ENCODE measurements at places on chromosomes 4 and X. TPM values are rescaled to one million over a fixed set of nuclear protein-coding genes. Genes with fewer than 3 reads are reported as not detected.

DNA sequence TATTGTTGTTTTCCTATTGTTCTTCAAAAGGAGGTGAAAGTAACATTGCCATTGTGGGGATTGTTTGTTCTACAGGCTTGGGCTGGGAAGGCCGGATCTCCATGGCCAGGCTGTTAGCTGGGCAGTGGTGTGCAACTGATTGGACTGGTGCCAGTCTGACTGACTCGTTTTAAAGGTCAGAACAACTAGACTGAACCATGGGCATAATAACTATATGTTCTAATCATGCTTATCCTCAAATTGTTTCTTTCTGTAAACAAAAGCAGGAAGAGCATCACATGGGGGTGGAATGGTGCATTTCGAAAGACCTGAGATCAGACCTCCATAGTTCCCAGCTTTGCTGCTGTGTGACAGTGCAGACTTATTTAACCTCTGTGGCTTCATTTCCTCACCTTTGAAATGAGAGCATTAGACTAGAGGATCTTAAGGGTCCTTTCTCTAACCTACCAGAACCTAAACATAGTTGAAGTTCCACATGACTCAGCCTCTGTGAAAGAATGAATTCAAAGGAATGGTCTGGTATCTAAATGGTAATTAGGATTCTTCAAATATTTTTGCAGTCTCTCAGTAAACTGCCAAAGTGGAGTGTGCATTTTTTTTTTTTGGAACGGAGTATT is 66.7 kb upstream of the PGRMC2 start:
- DNase-seq: no peak

GRCh38 chr4:15443371-15444160 is 15.7 kb downstream of the C1QTNF7 start:
- DNase-seq: no peak

DNA sequence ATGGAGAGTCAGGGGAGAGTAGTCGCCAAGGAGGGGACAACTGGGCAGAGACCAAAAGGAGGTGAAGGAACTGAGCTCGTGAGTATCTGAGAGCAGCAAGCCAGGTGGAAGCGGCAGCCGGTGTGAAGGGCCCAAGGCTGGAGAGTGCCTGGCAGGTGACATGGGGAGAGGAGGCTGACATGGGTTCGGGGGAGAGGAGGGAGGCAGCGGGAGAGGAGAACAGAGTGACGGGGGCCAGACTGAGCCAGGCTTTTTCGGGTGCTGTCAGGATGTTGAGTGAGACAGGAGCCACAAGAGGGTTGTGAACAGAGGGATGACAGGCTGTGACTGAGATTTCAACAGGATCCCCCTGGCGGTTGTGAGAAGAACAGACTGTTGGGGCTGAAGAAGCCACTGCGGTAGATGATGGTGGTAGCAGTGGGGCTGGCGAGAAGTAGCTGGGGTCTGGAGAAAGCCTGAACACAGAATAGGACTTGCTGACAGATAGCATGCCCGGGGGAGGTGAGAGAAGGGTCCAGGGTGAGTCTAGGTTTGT is 5.7 kb downstream of the ELK1 start:
- no peak for DNase-seq

DNA sequence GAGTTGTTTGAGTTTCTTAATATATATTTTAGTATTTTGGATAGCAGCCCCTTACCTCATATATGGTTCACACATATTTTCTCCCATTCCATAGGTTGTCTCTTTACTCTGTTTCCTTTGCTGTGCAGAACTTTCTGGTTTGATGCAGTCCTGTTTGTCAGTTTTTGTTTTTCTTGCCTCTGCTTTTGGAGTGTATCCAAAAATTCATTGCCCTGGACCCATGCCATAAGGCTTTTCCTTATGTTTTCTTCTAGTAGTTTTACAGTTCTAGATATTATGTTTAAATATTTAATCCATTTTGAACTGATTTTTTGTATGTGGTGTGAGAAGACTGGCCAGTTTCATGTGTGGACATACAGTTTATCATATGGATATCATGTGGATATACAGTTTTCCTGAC is 58.5 kb upstream of the NUDT6 start:
- DNase-seq: no peak

DNA sequence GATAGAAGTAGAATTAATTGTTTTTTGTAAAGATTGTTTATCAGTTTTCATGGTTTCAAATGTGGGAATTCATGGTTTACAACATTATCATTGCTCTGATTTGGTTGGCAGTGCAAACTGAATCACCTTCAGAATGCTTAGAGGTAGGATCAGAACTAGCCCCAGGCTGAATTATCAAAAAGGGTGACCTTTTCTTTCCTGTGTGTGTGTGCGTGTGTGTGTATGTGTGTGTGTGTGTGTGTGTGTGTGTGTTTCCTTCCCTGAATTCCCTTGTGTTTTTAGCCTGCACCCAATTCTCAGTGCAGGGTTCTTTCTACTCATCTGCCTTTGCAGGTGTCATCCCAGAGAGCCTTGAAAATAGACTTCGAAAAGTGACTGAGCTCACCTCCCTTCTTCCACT is 125.0 kb downstream of the BMPR1B start:
- no peak for DNase-seq

DNA sequence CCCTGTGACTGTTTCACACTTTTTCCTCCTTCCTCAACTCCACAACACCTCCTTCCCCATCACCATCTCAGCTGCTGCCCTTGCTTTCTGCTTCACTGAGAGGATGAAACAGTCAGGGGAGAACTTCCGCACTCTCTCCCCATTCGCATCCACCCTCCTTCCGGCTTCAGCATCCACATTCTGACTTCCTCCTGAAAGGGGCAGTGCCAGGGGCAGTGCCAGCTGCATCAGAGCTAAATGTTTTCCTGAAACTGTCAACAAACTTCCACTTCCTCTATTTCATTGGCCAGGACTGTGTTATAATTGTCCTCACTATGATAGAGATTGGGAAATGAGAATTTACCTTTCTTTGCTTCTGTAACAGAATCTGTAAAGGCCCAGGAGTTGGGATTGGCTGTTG is 18.2 kb upstream of the RASL11B start:
- DNase-seq: peak; percentile 38

- DNase-seq: no peak
Observed at GRCh38 chr4:145045180-145045579, 52.8 kb downstream of the ANAPC10 start.

DNA sequence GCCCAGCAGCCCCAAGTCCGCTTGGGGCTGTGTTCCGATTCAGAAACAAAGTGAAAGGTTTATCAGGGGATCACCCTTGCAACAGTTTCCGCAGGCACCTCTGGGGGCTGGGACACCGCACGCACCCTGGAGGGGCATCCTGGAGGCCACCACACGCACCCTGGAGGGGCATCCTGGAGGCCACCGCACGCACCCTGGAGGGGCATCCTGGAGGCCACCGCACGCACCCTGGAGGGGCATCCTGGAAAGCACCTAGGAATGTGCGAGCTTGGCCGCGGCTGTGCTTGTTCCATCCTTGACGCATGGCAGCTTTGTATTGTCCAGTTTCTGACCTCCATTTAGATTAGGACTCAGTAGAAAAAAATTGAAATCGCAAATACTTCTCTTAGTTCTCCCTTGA is 21.3 kb upstream of the CBR4 start:
- no peak for DNase-seq

DNA sequence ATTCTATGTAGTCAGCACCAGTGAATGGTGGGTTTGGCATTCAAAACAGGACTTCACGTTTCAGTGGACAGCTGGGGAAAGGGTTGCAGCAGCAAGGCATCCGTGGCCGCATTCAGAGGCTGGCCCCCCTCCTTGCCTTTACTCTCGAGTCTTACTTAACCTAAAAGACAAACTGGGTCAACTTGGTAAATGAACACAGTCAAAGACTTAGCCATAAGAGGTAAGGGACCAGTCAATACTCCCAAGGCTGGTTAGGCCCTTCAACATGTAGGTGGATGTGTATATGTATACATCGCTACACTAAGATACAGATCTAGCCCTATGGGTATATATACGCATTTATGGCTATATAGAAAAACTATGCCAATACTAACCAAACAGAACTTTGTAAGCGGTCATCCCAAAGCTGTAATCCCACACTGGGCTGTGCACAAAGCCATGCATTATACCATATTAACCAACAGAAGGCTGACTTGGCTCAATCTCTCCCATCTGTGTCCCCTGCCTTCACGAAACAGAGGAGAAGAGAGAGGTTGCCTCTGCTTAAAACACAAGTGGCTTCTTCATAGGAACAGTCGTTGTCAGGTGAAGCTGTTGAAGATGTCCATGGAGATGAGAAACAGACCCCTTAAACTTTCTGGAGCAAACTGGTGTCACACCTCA is 61.9 kb downstream of the TSC22D3 start:
- DNase-seq: peak; percentile 71

DNA sequence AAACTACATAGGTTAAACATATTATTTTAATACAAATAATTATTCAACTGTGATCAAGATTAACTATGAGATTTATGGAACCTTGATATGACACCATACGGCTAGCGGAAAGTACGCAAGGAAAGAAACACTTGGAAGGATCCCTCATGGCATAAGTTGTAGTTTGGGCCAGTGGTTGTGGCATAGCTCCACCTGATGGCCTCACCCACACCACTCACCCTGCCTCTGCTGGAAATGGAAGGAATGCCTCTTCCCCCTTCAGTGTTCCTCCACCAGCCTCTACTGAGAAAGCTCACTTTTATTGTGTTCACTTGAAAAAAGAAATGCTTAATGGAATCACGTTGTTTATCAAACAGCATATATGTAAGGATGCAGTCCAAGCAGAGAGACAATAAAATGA is 86.4 kb downstream of the BMP15 start:
- no peak for DNase-seq

DNA sequence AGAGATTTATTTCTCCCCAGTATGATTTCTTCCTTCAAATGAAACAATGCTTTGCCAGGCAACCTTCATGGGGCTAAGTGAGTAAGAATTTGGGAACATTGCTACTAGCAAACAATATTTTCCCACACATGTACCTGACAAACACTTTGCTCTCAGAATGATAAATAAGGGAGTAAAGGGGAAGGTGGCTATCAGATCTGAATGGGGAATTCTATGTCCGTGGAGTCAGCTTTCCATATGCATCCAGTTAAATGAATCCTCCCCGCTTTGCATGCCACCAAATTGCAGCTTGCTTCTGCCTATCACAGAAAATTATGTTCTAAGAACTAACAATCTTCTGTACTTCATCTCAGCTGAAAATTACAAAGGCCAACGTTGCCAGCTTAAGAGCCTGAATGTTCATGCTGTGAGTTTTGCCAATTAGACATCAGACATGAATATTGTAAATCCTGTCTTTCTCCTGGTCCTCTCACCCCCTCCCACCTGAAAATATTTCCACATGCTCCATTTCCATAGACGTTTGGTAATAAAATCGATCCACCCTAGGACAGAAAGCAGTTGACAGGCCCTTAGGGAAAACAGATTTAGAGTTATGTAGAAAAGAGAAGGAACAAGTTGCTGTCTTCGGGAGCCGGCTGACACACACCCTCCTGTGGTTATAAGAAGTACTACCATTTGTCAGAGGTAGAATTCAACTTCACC is 6.3 kb downstream of the MEPE start:
- DNase-seq: no peak

- DNase-seq: no peak
Observed at GRCh38 chr4:100076753-100077152, 113.5 kb downstream of the DDIT4L start.

GRCh38 chrX:52865343-52865998 is 2.4 kb downstream of the XAGE3 start:
- no peak for DNase-seq

GRCh38 chr4:148215202-148215601 is 227.0 kb downstream of the NR3C2 start:
- no peak for DNase-seq

- no peak for DNase-seq
Observed at GRCh38 chr4:13266687-13267086, 217.5 kb downstream of the RAB28 start.

GRCh38 chr4:162931286-162931685 is 235.4 kb downstream of the NAF1 start:
- DNase-seq: no peak

DNA sequence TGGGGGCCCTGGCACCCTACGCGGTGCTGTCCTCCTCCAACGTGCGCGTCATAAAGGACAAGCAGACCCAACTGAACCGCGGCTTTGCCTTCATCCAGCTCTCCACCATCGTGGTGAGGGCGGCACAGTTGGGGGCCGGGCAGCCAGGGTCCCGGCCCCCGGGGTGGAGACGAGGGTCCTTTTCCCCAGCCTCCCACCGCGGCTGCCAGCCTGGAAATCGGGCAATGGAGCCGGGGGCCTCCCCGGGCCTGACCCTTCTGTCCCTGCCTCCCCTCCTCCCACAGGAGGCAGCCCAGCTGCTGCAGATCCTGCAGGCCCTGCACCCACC is 13.7 kb upstream of the UBA1 start:
- no peak for DNase-seq

DNA sequence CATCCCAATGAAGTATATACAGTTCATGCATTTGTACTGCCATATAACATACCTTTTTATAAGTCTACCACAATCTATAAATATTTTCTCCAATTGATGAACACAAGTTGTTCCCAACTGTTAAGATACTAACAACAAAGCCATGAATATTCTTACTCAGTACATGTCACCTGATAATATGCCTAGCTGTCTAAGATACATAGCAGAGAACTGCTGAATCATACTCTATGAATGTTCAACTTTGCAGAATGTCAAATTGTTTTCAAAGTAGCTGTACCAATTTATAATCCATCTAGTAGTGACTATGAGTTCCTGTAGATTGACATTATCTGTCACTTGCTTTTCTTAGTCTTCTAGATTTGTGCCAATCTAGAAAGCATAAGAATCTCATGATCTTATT is 84.9 kb downstream of the RAB28 start:
- DNase-seq: no peak

DNA sequence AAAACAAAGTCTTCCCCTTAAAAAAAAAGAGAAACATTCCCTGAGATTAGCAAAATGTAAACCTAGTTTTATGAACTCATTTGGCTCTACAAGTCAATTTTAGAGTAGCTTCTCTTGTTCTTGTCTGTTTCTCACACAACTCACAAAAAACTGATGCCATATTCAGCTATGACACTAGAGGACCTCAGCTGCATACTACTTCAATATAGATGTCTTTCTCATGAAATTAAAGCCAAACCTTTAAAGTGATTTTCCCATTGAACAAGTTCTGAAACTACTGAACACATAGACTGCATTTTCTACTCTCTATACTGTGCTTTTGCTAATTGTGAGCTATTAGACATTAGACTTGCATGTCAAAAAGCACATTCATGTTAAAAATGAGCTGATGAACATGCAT is 49.8 kb downstream of the TBCK start:
- DNase-seq: no peak

- no peak for DNase-seq
Observed at GRCh38 chr4:8297691-8298485, 28.3 kb downstream of the HTRA3 start.

GRCh38 chr4:72186714-72187113 is 154.9 kb downstream of the NPFFR2 start:
- no peak for DNase-seq

CLDN34 gene
- not detected for total RNA-seq

GBA3 gene
- 0.24 TPM for total RNA-seq

EXOC1L gene
- total RNA-seq: not detected

SRPK3 gene
- 39.9 TPM for total RNA-seq

ZNF718 gene
- total RNA-seq: 1.3 TPM

CTSO gene
- total RNA-seq: 6.4 TPM

NWD2 gene
- not detected for total RNA-seq

SUPT20HL1 gene
- total RNA-seq: not detected

Measured in gastrocnemius medialis (tissue), 4 donors.